CD8-positive, alpha-beta memory T cell (primary cell): ENCODE measurements at places on chromosomes 7 and 10. TPM values are rescaled to one million over a fixed set of nuclear protein-coding genes. Genes with fewer than 3 reads are reported as not detected.

DNA sequence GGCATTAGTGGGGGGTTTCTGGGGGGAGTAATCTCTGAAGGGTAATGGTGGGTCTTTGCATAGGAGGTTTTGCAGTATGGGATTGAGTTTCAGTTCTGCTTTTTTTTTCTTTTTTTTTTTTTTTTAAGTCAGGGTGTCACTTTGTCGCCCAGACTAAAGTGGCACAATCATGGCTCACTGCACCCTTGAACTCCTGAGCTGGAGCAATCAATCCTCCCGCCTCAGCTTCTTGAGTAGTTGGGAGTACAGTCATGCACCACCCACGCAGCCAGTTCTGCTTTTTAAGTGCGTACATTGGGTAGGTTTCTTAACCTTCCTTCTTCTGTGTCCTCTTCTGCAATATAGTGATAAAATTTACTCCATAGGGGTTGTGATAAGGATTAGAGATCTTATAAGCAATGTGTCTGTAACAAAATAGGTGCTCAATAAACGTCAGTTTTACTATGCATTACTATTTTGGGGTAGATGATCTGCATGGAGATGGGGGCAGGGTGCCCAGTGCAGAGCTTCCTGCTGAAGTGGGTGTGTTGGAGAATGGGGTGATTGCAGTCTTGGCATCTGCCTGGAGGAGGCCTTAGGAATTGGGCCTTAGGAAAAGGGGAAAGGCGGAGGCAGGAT is 9.6 kb downstream of the KAZALD1 start:
- no peak for DNase-seq

DNA sequence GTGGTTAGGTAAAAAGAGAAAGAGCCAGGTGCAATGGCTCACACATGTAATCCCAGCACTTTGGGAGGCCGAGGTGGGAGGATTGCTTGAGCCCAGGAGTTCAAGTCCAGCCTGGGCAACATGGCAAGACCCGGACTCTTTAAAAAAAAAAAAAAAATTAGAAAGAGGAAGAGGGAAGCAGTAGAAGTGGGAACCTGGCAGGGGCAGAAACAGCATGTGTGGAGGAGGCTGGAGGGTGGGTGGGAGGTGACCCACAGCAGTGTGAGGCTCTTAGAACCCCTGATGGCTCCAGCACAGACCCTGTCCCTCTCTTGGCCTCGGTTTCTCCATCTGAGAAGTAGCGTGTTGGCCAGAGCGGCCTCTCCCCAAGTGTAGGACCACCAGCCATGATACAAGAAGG is 4.9 kb upstream of the CCL24 start:
- DNase-seq: no peak

The CTNNA3 gene
- not detected for total RNA-seq

The OPN1SW gene
- not detected for total RNA-seq

DNA sequence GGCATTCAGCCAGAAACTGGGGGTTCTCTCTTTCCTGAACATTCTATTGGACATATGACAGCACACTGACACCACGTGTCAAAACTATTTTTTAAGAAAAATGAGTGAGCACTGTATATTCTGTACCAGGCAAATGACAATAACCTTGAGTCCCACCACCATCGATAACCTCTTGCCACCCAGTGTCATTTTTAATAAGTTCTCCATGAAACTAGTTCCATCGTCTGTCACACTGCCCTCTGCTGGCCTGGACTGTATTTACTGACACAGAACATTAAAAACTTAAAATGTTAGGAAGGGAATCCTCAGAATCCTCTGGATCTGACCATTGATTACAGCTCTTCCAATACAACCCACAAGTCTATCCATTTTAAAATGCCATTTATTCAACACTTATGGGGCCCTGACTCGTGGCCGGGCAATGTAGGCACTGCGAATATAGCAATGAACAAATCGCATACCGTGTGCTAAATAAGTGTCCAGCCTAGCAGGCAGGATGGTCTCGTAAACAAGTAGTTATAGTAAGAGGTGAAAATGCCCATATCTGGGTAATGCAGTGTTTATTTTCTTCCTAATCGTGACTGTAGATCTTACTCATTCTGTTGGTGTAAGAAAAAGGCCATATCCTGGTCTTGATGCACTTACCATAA is 35.9 kb upstream of the CACNB2 start:
- DNase-seq: no peak

DNA sequence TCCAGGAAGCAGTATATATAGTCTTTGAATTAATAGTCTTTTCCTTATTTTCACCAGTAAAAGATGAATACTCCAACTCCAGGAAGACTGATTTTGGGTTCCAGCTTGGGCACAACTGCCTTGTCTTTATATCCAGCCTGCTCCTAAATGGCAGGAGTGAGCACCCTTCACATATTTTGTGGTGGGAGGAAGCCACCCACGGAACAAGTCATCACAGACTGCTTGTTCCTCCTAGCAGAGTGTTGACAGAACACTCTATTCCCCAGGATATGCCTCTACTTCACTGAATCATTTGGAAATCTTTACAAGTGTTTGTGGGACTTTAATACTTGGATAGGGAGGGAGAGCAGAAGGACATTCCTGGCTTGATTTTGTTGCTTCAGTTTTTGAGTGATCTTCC is 31.7 kb downstream of the ITPRID1 start:
- no peak for DNase-seq

The KCTD7 gene
- 11.6 TPM for total RNA-seq

GRCh38 chr10:48249004-48249762 is 25.3 kb downstream of the FRMPD2 start:
- DNase-seq: no peak

The CNPY1 gene
- not detected for total RNA-seq

DNA sequence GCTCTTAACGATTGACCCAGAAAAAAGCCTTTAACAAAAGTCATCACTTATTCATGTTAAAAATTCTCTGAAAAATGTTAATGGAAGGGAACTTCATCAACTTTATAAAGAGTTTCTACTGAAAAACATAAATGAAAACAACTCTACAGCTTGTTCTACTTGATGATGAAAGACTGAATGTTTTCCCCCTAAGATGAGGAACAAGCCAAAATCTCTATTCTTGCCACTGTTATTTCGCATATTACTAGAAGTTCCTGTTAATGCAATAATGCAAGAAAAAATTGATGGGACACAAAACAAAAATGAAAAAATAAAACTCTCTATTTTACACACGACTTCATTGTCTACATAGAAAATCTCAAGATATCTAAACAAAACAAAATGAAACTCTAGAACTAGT is 249.8 kb upstream of the AKR1E2 start:
- DNase-seq: no peak

- DNase-seq: no peak
These were observed 1.3 kb downstream of the TYSND1 start for GRCh38 chr10:70145166-70145665.

GRCh38 chr7:99953649-99954048 is 22.2 kb downstream of the AZGP1 start:
- no peak for DNase-seq

- DNase-seq: no peak
These were observed 11.6 kb downstream of the SPOCK2 start for GRCh38 chr10:72076756-72077155.

The STAG3 gene
- total RNA-seq: 5.0 TPM

The PLAC9 gene
- not detected for total RNA-seq

GRCh38 chr10:123402656-123403055 is 248.5 kb downstream of the BUB3 start:
- no peak for DNase-seq

The SLF2 gene
- total RNA-seq: 36.1 TPM

DNA sequence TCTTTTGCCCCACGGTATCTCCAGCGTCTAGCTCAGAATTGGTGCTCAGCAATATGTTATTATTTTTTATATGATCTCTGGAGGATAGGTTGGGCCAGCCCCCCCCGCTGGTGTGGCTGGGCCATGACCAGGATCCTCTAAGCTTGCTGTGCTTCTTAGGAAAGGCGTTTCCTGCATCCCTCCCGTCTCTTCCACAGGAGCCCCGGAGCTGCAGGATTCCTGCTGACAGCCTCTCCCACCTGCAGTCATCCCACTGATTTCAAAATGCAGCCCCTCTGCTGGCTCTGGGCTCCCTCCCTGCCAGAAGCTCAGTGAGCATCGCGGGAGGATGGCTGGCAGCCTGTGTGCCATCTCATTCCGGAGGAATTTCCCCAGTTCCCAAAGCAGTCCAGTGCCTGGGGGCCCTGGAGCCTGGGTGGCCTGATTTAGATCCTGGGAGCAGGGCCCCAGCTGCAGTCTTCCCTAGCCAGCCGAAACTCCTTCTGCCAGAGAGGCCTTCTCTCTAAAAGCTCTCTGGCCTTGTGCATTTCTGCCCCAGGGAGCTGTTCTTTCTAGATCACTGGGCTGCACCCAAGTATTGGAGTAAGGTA is 21.8 kb upstream of the GOLGA7B start:
- DNase-seq: no peak

The TNPO3 gene
- 80.5 TPM for total RNA-seq
